ENCODE measurements at places on chromosomes 1 and 21.

DNA sequence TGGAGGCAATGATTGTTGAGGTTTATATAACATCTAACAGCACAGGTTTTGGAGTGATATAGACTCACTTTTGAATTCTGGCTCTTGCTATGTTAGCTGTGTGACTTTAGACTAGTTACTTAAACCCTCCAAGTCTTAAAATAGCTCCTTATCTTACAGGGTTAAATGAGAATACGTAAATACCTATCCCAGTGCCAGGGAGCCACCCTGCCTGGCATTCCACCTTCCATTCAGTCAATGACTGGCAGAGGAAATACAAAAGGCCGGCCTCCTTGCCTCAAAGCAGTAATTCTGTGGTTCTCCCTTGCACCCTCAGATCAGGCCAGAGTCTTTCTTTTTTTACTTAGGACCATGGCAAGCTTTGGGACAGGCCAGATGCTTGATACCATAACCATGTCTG, 31.8 kb downstream of the DBT start:
- DNase-seq = no peak

DNA sequence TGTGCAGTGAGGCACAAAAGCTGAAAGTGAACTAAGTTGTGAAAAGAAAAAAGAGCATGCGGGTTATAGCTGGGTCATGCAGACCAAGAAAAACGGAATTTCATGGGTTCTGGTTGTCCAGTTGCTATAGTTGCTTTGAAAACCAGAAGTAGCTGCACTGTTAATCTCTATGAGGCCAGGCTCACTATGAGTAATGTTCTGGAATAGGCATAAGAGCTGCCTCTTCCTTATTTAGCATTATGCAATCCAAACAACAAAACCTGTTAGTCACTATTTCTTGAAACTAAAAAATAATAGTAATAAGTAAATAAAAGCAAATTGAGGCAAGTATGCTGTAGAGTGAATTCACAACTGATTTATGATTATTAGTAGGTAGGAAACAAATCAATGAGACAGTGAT, 1383.7 kb downstream of the MRPL39 start:
- DNase-seq = no peak

DNA sequence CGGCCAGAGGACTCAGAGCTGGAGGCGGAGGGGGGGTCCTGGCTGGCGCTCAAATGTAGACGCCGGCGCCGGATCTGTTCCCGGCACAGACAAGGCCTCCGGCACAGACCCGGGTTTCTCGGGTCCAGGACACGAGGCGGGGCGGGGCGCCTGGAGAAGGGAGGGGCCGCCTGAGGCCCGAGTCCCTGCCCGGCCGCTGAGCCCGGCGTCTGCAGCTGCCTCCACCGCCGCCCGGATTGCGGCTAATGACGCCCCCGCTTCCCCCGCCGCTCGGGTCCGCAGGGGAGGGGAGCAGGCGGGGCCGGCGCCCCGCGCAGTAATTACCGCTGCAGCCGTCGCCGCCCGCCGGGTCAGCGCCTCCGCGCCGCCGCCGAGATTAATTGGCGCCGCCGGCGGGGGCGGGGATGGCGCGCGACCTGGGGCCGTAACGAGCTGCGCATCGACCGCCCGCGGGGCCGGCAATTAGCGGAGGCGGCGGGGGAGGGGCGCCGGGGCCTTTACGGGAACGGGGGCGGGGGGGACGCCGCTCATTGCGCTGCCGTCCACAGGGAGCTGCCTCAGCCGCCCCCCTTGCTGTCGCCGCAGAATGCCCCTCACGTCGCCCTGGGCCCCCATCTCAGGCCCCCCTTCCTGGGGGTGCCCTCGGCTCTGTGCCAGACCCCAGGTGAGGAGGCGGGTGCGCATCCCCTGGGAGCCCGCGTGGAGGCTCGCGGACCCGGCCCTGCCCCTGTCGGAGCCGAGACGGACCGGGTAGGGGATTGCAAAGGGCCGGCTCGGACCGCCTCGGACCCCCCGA, 17.3 kb downstream of the NOC2L start:
- peak; percentile 95 for DNase-seq

DNA sequence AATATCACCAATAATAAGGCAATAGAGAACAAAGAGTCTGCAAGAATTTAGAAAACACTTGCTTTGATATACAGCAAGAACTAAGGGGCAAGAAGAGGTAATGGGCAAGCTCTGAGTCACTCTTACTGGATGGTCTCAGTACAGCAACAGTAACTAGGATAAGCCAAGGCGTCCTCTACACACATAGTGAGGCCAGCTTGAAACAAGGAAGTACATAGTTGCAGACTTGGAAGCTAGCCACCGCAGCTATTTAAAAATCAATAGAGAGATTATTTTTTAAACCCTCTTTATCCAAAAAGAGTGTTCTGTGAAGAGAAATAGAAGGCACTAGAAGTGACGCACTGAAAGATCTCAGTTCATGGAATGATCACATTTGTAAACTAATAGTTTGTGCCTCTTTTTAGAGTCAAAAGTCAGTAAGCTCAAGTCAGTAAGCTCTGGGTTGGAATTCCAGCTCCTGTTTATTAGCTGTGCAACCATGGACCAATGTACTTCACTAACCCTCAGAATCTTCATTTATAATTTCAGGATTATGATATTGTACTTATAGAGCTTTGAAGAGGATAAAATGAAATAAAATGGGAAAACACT, 118.6 kb downstream of the AKT3 start:
- no peak for DNase-seq

DNA sequence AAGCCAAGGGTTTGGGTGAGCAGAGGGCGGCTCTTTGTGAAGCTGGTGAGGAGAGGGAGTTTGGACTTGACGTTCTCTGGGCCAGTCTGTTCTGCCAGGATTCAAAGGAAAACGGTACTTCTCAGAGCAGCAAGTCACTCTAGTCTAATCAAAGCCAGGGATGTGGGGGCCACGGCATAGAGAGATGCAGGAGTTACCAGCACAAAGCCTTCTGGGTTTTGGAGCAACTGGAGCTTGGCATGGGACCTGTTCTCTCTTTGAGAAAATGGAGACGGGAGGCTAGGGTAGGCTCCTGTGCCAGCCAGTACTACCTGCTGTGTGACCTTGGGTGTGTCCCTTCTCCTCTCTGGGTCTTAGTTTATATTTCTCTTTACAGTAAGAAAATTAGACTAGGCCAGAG, 2.1 kb downstream of the TXLNA start:
- no peak for DNase-seq

GRCh38 chr1:154886281-154887015, 16.4 kb upstream of the KCNN3 start:
- DNase-seq = no peak

GRCh38 chr1:90616395-90616794, 100.7 kb downstream of the BARHL2 start:
- DNase-seq = no peak

- no peak for DNase-seq
These were observed 29.1 kb downstream of the C1orf198 start for GRCh38 chr1:230839173-230839572.

DNA sequence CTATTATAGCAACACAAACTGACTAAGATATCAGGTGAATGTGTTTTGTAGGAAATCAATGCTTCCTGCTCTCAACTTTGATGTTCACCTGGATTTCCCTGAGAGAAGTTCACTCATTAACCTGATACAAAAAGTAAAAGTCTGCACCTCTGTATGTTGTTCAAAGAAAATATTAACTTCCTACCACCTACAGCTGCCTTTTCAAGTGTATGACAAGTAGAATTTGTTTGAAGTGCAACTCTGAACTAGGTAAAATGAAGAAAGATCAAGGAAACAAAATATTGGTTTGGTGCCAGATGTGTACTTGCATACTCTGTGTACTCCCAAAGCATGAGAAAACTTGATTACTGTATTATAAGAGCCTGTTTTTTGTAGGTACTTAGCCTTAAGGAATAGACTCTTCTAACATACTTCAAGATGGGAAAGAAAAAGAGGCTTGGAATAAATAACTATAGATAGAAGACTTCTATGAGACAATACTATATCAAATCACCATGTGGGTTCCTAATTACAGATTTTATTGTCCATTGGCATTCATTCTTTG, 193.4 kb downstream of the APP start:
- no peak for DNase-seq
